ENCODE measurements at places on chromosomes 6 and 20.
A peak's percentile ranks its signal among the peaks of the same experiment; 100 is the strongest.

- peak; percentile 87 for DNase-seq
These were observed 23.7 kb downstream of the MOCS3 start for GRCh38 chr20:50982363-50982762.

- no peak for DNase-seq
These were observed 9.3 kb downstream of the ADNP start for GRCh38 chr20:50921803-50922501.

- peak; percentile 73 for DNase-seq
These were observed 241.4 kb downstream of the IBTK start for GRCh38 chr6:82006027-82006738.

DNA sequence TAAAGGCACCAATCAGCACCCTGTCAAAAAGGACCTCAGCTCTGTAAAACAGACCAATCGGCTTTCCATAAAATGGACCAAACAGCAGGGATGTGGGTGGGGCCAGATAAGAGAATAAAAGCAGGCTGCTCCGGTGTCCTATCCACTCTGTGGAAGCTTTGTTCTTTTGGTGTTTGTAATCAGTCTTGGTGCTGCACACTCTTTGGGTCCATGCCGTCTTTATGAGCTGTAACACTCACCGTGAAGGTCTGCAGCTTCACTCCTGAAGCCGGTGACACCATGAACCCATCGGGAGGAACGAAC lies 7.3 kb upstream of the PXDC1 start:
- DNase-seq: no peak

- no peak for DNase-seq
These were observed 92.7 kb downstream of the LY86 start for GRCh38 chr6:6681075-6681849.

Measured in ELR (cell line).